ENCODE measurements at places on chromosomes 5 and 9. TPM values are rescaled to one million over a fixed set of nuclear protein-coding genes. Genes with fewer than 3 reads are reported as not detected.

The CARTPT gene
- 3.9 TPM for total RNA-seq

The SWI5 gene
- 49.3 TPM for total RNA-seq

The CTSV gene
- 0.89 TPM for total RNA-seq

The BSPRY gene
- 66.5 TPM for total RNA-seq

The PCDHB2 gene
- 4.2 TPM for total RNA-seq

The MGAT1 gene
- 155 TPM for total RNA-seq

The KIF12 gene
- 21.5 TPM for total RNA-seq

The AMBP gene
- 2.1 TPM for total RNA-seq

The NOP16 gene
- 13.7 TPM for total RNA-seq

The PALM2AKAP2 gene
- total RNA-seq, result 14.1 TPM

The FBP2 gene
- not detected for total RNA-seq

The GLRA1 gene
- total RNA-seq, result not detected

The C9orf153 gene
- total RNA-seq, result 0.71 TPM

The AK8 gene
- 7.0 TPM for total RNA-seq

The ANKRD34B gene
- total RNA-seq, result not detected

The ALAD gene
- total RNA-seq, result 29.3 TPM

The CCDC180 gene
- 33.0 TPM for total RNA-seq

The LRRC26 gene
- total RNA-seq, result not detected

The FAM120A gene
- total RNA-seq, result 78.1 TPM

The KCNIP1 gene
- total RNA-seq, result not detected

The TMEM252 gene
- total RNA-seq, result not detected

The INSL6 gene
- total RNA-seq, result not detected

The SLC1A3 gene
- 9.3 TPM for total RNA-seq

The CCNI2 gene
- total RNA-seq, result 0.67 TPM

The C9orf152 gene
- 0.33 TPM for total RNA-seq

The CBY3 gene
- not detected for total RNA-seq

The HSPB3 gene
- not detected for total RNA-seq

The DHX29 gene
- total RNA-seq, result 39.1 TPM

The CDC23 gene
- total RNA-seq, result 17.5 TPM

The SPTAN1 gene
- total RNA-seq, result 303 TPM

The PCDHGB4 gene
- 10.4 TPM for total RNA-seq

The TSLP gene
- total RNA-seq, result 0.11 TPM

The CTSL gene
- 108 TPM for total RNA-seq

The C9orf85 gene
- total RNA-seq, result 8.9 TPM

The IFNA2 gene
- total RNA-seq, result not detected

The FOXD4L6 gene
- not detected for total RNA-seq

The ANKRD31 gene
- 0.24 TPM for total RNA-seq

The BTNL3 gene
- total RNA-seq, result 0.50 TPM

The BTF3 gene
- total RNA-seq, result 413 TPM

The ADAMTS19 gene
- total RNA-seq, result not detected

The NPR3 gene
- total RNA-seq, result 45.1 TPM

The DMGDH gene
- total RNA-seq, result 7.0 TPM

The CDH18 gene
- total RNA-seq, result not detected

The CENPK gene
- total RNA-seq, result 1.5 TPM

The SVEP1 gene
- 55.5 TPM for total RNA-seq

The NR5A1 gene
- total RNA-seq, result not detected

The CKS2 gene
- 2.8 TPM for total RNA-seq

The BNC2 gene
- 6.1 TPM for total RNA-seq

The CDH10 gene
- not detected for total RNA-seq

The PCDH12 gene
- 8.1 TPM for total RNA-seq

The AIF1L gene
- 76.1 TPM for total RNA-seq

The TAF1L gene
- not detected for total RNA-seq

The PRPF4 gene
- total RNA-seq, result 17.7 TPM

The PTPDC1 gene
- 7.5 TPM for total RNA-seq

The SOHLH1 gene
- not detected for total RNA-seq

The OLFM1 gene
- total RNA-seq, result 7.2 TPM

The PRSS3 gene
- not detected for total RNA-seq

The ENTR1 gene
- total RNA-seq, result 39.4 TPM
